Eye (tissue), 1 donor: ENCODE measurements at places on chromosomes 3 and 15.

DNA sequence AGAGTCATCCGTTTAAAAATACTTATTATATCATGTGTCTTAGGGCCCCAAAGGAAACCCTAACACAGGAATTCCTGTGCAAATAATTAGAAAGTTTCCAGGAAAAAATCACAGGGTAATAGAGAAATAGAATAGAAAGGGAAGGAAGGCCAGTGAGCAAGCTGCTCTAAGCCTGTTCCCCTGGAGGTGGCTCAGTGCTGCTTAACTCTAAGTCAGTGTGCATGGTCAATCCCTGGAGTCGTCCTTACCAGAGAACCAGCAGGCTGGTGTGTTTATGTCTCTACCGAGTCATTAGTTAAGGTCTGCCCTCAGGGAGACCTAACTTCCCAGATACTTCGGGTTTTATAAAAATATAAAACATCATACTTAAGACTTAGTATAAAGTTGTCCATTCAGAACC is 21.0 kb upstream of the MCF2L2 start:
- DNase-seq = peak; percentile 27

DNA sequence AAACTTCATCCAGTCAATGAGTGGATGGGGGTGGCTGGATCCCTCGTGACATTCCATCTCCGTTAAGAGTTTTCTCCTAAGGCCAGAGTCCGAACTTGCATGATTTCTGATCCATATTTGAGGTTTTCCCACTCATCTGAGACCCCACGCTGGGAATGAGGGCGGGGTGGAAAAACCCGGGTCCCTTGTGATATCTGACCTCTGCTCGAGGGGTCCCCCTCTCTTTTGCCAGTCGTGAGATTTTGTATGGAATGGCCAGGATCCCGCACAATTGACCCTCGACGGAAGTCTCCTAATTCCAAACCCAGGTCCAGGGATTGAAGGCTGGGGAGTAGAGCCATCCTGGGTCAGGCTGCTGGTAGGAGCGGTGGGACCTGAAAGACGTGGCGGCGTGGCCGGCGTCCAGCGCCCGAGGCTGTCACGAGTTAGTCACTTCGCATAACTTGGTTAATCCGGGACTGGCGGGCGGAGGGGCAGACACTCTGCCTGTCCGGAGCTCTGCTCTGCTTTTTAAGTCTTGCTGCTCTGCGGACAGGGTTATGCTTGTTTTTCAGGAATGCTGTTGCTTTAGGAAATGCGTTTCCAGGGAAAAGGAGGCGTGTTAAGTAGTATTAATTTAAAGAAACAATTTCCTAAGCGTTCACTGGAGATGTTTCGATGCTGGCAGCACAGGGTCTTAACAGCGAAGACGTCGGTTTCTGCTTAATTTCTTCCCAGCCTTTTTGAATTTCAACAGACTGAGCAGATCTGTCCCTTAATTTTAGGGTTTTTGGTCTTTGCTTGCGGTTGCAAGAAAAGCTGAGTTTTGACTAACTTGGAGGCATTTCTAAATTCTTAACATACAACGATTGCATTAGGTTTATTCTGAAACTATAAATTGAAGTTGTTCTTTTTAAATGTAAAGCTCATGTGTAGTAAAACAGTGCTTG is 69.7 kb upstream of the LRRFIP2 start:
- DNase-seq = peak; percentile 78

DNA sequence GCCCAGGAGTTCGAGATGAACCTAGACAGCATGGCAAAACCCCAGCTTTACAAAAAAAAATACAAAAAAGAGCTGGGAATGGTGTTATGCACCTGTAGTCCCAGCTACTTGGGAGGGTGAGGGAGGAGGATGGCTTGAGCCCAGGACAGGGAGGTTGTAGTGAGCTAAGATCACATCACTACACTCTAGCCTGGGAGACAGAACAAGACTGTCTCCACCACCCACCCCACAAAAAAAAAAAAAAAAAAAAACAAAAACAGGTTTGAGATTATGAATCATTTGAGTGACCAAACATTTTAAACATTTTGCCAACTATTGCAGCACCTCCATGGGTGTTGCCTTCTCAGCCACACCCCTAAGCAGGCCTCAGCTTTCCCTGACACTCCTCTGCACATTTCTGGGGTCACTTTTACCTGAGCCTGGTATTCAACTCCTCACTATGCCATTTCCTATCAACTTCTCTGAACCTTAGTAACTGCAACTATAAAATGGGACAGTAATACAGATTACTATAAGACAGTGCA is 41.8 kb downstream of the IL5RA start:
- DNase-seq = no peak

- DNase-seq = no peak
These were observed 35.8 kb downstream of the THSD4 start for GRCh38 chr15:71151081-71151480.
